ENCODE measurements at places on chromosomes 7 and 10.

- DNase-seq = peak; percentile 47
Measured at GRCh38 chr10:78630944-78631838, 437.6 kb upstream of the ZMIZ1 start.

DNA sequence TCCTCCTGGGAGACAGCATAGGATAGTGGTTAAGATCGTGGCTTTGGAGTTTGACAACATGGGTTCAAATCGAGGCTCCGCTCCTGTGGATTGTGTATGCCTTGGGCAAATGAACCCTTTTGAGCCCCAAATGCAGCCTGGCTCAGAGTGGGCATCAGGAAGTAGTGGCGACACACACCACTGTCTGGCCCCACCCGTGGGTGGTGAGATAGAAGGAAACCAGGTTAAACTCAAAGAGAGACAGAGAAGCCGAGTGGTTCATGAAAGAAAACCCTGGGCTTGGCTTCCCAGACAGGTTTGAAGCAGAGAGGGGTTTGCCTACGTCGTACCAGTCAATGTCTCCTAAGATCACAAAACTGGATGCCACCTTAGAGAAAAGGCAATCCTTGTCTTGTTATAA, 57.7 kb downstream of the PRTFDC1 start:
- no peak for DNase-seq

DNA sequence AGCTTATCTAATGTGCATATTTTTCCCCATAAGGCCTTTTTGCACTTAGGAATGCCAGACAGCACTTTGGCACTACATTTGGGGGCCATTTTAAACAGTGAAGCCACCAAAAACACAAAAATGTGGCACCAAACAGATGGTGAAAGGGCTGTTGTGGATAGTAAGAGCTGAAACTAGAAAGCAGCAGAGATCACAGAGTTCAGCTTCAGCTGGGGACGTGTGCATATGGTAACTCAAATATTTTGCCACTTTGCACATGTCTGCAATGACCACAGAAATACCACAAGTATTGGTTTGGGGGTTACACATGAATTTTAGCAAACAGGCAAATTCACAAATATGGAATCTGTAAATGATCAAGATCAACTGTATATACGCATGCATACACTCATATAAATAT, 72.8 kb downstream of the PODXL start:
- no peak for DNase-seq

DNA sequence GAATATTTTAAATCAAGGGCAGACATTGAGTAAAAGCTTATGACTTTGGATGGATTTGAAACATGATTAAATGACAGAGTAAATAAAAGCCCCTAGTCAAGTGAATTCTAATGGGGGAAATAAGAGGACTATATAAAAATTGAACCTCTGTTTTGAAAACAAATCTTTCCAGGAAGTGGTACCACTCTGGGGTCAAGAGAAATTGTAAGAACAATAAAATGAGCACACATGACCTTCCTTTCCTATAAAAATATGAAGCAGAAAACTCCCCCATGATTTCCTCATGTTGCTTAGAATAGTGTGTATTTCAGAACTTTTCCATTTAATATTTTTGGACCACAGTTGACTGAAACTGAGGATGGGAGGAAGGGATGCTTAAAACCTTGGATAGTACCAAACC, 12.3 kb upstream of the CLDN12 start:
- no peak for DNase-seq

- no peak for DNase-seq
Measured at GRCh38 chr7:22664988-22665798, 61.8 kb upstream of the IL6 start.

DNA sequence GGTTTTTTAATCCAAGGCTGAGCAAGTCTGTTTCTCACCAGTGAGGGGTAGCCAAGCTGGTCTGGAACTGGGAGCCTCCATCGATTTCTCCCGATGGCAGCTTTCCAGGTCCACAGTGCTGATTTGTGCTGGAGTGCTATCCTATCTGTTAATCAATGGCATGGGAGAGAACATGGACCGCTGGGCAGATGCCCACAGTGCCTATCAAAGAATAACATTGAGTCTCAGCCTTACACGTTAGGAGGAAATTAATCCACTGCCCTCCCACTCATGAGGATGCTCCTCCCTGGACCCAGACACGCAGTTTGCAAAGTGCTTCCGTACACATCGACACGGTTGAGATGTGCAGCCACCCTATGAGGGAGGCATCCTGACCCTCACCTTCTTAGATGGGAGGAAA, 36.0 kb upstream of the CUX1 start:
- no peak for DNase-seq

DNA sequence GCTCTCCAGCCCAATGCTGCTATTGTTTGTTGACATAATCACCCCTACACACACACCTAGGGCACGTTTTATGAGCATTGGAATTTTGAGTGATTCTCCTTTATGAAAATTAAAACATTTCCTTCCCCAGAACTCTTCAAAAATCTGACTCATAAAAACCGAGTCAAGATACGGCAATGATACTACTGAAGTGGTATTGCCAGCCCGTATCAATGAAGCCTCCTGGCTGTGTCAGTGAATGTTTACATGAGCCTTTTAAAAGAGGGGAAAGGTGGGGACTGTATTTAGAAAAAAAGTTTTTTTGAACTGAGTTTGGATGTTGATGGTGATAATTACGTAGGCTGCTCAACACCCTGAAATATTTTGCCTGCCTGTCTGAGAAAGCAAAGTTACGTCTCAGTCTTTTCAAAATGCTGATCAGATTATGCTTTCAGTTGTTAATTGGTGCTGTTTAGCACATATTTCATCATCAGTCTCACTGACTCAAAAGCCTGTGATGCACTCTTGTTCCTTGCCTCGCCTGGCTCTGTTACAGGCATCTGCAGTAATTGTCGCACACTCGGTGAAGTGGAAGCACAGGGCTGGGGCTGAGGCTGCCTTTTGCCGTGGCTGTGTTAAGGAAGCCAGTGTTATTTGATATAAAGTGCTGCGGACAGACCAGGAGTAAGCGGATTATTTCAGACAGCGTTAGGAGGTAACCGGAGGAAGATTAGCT, 157.4 kb upstream of the TCF7L2 start:
- DNase-seq = peak; percentile 74

DNA sequence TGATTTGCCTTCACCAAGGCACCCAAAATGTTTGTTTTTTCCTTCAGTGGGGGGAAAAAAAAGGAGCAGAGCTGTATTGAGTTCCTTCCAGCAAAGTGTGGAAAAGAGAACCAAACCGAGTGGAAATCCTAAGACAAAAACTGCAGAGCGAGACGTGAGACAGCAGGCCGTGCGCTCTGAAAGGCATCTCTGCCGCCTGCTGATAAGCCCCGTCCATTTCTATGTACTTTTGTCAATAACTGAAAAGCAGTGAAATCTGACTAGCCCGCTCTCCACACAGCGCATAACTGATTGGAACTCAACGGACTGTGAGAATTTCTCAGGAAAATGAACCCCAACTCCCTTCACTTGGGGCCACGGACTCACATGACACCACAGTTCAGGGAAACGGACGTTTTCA, 83.2 kb downstream of the COBL start:
- DNase-seq = no peak
